Sigmoid colon (tissue), 7 donors: ENCODE measurements at places on chromosomes 3 and 15. TPM values are rescaled to one million over a fixed set of nuclear protein-coding genes. Genes with fewer than 3 reads are reported as not detected.
A peak's percentile ranks its signal among the peaks of the same experiment; 100 is the strongest.

The HESX1 gene
- not detected for total RNA-seq

DNA sequence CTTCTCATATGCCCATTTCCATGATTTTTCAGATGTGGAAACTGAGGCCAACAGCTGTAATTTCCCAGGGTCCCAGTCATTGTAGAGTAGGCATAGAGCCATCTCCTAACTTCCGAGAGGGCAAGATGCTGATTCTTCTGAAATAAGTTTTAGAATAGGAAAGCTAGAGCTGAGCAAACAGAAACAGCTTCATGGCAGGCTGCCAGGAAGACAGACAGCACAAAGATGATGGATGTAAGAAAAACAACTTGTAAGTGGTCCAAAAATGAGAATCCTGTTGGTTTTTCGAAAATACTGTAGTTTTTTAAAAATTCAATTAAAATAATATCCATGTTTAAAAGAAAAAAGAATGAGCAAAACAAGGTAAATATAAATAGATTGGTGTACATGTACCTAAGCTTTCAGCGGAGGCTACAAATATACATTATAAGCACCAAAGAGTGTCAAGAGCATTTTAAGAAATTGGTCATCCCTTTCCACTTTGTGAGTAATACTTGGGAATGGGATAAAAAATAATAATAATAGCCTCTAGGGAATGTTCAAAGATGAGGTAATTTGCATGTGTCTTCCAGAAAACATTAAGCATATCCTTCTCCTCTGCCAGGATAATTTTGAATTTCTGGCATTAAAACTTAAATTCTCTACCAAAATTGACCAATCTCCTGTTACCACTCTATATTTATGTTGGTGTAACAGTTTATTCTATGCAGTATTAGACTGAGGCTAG is 406.6 kb downstream of the MECOM start:
- no peak overlapping the region for H3K27ac ChIP-seq
- no peak overlapping the region for H3K4me3 ChIP-seq
- no peaks in the 10 kb centered on the region for H3K36me3 ChIP-seq

GRCh38 chr15:88469321-88469720 is 1.8 kb downstream of the MRPS11 start:
- no peaks in the 10 kb centered on the region for H3K27me3 ChIP-seq
- no peaks in the 10 kb centered on the region for H3K36me3 ChIP-seq
- no peak overlapping the region for H3K4me3 ChIP-seq
- DNase-seq: no peak
- peaks cover 31% of the 10 kb centered on the region for H3K4me1 ChIP-seq
- no peak overlapping the region for H3K27ac ChIP-seq

DNA sequence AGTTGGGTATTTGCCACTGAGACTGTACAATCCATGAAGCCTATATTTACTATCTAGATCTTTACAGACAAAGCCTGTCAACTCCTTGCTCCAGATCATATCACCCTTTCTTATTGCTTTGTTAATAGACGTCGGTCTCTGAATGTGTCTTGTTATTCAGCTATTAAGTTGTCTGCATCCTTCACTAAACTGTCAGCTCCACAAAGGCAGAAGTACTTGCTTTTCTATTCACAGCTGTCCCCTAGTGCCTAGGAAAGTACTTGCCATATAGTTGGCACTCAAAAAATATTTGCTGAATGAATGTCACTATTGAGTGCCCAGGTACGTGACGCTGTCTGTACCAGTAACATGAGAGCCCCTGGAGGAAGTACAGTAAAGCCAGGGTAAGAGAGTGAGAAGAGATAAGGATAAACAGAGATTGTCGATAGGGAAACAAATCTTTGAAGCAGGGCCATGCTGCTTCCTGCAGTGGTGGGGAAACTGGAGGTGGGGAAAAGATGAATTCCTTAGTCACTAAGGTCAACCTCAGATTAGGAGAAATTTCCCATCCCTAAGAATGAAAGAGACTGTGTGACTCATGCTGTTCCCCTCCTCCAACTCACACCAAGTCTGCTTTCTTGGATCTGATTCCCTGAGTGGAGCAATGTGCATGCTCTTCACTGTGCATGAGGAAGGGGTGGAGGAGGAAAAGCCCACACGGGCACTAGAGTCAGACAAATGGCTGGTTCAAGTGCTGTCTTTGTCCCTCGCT is 36.3 kb downstream of the PRICKLE2 start:
- no peaks in the 10 kb centered on the region for H3K36me3 ChIP-seq
- no peak overlapping the region for H3K4me3 ChIP-seq
- peak overlapping the region; percentile 86 for H3K27ac ChIP-seq
- no peaks in the 10 kb centered on the region for H3K27me3 ChIP-seq
- H3K4me1 ChIP-seq: peaks cover 93% of the 10 kb centered on the region
- DNase-seq: peak; percentile 76

GRCh38 chr3:13850161-13850945 is 29.5 kb downstream of the WNT7A start:
- H3K36me3 ChIP-seq: no peaks in the 10 kb centered on the region
- no peak overlapping the region for H3K27ac ChIP-seq
- no peaks in the 10 kb centered on the region for H3K4me1 ChIP-seq
- H3K4me3 ChIP-seq: no peak overlapping the region

The DZIP1L gene
- total RNA-seq: 22.4 TPM

GRCh38 chr3:27319847-27320526 is 49.2 kb downstream of the NEK10 start:
- DNase-seq: peak; percentile 91
- H3K4me3 ChIP-seq: no peak overlapping the region
- peak overlapping the region; percentile 79 for H3K27ac ChIP-seq

- H3K36me3 ChIP-seq: no peaks in the 10 kb centered on the region
- no peaks in the 10 kb centered on the region for H3K27me3 ChIP-seq
- no peak overlapping the region for H3K4me3 ChIP-seq
- no peaks in the 10 kb centered on the region for H3K4me1 ChIP-seq
These were observed 118.4 kb upstream of the GPR149 start for GRCh38 chr3:154548341-154548740.

The ZSCAN29 gene
- total RNA-seq: 19.7 TPM

The DPPA4 gene
- not detected for total RNA-seq

DNA sequence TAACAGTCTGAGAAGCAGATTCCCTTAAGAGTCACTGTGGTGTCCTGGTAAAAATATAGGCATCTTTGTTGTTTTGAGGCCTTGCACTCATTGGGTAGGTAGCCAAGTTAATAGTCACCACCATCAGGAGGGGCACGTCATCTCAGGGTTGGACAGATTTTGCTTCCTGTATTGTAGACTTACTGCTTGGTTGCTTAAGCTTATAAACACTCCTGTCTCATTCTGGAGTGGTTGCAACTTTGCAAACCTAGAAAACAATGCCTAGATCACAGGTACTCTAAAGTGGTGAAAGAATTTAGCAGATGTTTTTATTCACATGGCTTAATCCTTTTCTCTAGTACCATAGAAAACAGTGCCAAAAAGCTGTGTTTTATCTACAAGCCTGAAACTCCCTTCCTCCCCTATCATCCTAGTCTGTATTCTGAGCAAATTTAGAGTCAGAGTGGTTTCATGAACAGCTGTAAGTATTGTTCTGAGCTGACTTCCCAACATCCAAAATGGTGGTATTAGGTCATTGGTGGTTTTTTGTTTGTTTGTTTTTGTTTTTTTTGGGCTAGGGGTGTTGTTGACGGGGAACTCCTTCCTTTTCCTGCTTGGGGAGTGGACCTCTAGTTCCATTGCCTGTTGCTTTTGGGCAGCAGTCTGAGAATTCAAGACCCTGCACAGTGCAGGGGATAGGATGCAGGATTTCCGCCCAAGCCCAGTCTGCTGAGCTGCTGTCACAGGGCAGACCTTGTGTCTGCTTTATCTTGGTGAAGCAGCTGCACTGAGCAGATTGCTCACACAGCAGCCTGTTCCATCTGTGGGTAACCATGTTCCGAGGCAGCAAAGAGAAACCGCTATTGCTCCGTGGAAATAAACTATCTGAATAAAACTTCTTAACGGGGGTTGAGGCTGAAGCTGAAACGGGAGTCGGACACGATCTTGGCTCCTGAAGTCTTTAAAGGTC is 202.0 kb downstream of the AKAP13 start:
- no peaks in the 10 kb centered on the region for H3K27me3 ChIP-seq
- H3K27ac ChIP-seq: peak overlapping the region; percentile 72
- peak overlapping the region; percentile 41 for H3K4me3 ChIP-seq
- peaks cover 12% of the 10 kb centered on the region for H3K36me3 ChIP-seq

DNA sequence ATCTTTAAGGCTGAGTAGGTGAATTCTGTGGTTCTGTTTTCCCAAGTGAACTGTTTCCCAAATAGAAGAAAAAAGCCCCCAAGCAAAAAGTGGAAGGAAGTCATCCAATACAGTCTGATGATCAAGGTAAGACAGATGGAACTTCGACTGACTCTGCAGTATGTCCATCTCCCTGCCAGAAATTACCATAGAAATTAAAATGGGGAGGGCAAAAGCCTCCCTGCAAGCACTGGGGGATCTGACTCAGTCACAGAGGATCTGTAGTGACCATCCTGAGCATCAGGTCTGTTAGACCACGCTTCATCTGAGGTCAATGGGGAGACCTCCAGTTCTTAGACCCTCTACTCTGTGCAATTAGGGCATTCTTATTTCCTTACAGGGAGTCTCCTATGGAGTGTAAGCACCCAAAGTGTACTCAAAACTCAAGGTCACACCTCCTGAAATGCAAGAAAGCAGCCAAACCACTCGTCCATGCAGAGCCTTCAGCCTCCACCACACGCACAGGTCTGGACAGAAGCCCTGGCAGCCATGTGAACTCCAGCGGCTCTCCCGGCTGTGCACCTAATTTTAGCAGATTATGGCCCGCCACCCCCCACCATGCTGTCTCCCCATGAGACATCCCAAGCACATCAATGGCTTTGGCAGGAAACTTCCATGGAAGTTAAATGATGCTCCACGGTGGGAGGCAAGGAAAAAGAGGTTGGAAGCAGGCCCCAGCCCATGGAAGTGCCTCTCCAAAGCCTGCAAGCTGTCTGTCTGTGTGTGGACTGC is 348.7 kb downstream of the NTRK3 start:
- no peak overlapping the region for H3K27ac ChIP-seq
- DNase-seq: no peak
- no peaks in the 10 kb centered on the region for H3K4me1 ChIP-seq
- H3K4me3 ChIP-seq: no peak overlapping the region
- H3K36me3 ChIP-seq: no peaks in the 10 kb centered on the region
